ENCODE measurements at places on chromosomes 6 and 20.
A peak's percentile ranks its signal among the peaks of the same experiment; 100 is the strongest.

- DNase-seq: no peak
These were observed 93.2 kb upstream of the MAN1A1 start for GRCh38 chr6:119442776-119443184.

GRCh38 chr20:45963059-45964005 is 8.7 kb downstream of the ZNF335 start:
- peak; percentile 59 for DNase-seq

DNA sequence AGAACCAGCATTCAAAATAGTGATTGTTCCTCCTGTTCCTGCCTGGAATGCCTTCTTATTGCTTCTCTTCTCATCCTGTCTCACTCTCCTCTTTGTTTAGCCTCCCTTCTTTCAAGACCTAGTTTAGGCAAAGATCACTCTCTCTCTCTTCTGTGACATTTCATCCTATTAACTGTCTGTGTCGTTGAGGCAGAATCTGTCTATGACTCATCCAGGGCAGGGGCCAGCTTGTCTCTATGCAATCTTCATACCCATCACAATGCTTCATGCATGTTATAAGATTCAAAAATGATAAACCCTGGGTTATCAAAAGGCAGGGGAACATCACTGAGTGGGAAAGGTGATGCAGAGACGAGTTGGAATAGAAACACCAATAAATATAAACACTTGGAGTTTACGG is 32.2 kb upstream of the FOXA2 start:
- DNase-seq: no peak

DNA sequence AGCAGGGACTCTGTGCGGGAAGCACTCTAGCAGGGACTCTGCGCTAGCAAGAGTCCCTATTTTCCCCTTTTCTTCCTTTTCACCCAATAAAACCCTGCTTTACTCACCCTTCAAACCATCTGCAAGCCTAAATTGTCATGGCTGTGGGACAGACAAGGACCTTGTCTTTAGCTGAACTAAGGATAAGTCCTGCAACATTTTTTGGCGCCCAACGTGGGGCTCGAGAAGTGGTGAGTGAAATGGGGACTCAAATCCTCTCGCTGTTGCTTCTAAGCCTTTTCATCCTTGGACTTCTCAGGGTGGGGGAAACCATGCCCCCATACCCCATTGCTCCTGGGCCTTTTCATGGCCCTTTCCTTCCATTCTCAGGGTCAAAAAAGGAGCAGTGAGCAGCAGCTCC is 46.4 kb downstream of the IMPG1 start:
- no peak for DNase-seq

- DNase-seq: no peak
These were observed 4.1 kb upstream of the EFHC1 start for GRCh38 chr6:52415917-52416628.

- no peak for DNase-seq
These were observed 222.8 kb downstream of the KIF16B start for GRCh38 chr20:16350465-16350864.

- no peak for DNase-seq
These were observed 54.0 kb downstream of the EFCAB8 start for GRCh38 chr20:32912688-32913087.

GRCh38 chr6:129007701-129008373 is 124.9 kb downstream of the LAMA2 start:
- DNase-seq: no peak

Data from HTR-8/SVneo (cell line).